ENCODE measurements at places on chromosomes 5 and 9.

- no peak for DNase-seq
Measured at GRCh38 chr9:120284821-120285220, 295.1 kb downstream of the CDK5RAP2 start.

DNA sequence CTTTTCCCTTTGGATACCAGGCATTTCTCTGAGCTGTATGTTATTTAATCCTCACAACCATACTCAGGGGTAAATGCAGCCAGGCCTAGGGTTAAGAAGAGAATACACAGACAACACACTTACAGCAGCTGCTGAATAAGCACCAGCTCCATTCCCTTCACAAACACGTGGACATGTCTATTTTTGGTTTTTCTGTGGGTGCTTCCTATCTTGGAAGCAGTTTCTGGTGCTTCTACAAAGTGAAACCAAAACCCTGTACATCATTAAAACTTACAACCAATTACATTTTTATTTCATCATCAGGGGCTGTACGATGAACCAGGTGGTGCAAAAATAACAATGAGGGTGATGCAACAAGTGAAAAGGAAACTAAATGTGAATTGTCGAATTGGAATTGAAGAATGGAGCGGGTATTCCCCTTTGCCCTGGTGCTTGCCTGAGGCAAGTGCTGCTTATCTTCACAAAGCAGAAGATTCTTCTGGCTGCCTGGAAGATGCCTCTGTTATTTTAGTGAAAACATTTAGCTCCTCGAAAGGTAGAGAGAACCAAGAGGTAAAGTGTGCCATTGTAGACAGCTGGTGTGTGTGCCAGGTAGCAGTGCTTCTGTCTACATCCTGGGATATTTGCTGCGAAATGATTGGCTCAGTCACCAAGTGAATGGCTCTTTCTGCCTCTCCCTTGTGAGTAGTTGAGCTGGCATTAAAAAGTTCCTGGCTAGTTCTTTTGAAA is 18.6 kb upstream of the IFNB1 start:
- DNase-seq: peak; percentile 55

GRCh38 chr9:36991516-36992134 is 42.4 kb downstream of the PAX5 start:
- peak; percentile 53 for DNase-seq

DNA sequence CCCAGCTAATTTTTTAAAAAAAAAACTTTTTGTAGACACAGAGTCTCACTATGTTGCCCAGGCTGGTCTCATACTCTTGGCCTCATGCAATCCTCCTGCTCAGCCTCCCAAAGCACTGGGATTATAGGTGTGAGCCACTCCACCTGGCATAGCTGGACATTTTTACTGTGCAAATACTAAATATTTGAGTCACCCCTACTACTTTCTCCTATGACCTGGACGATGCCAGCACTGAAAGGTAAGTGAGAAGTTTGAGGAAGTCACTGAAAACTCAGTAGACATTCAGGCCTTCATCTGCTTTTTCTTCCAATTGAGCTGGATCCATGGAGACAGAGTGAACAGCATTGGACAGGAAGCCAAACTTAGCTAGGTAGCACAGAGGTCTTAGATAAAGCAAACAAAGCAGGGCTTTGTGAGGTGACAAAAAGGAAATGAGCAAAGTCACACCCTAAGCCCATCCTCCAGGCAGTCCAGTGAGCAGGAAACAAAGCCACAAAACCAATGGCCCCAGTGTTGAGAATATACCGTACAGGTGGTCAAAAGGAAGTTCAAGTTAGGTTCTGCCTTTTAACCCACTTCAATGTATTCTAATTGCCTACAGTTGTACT is 192.6 kb upstream of the RASA1 start:
- no peak for DNase-seq

GRCh38 chr9:35338561-35339274 is 151.2 kb upstream of the RUSC2 start:
- no peak for DNase-seq

GRCh38 chr5:179495906-179496455 is 54.4 kb upstream of the RUFY1 start:
- no peak for DNase-seq

GRCh38 chr9:70829591-70830265 is 291.7 kb downstream of the TRPM3 start:
- no peak for DNase-seq

GRCh38 chr5:157947156-157947555 is 88.2 kb upstream of the CLINT1 start:
- no peak for DNase-seq

- DNase-seq: peak; percentile 20
Measured at GRCh38 chr9:34957492-34958410, at the start of gene PHF24. Gene PHF24, plus strand, starts transcription at chr9:34958285. Its CDS starts 13,014 bp downstream, at chr9:34971299.
